ENCODE measurements at places on chromosomes 6 and 20.

DNA sequence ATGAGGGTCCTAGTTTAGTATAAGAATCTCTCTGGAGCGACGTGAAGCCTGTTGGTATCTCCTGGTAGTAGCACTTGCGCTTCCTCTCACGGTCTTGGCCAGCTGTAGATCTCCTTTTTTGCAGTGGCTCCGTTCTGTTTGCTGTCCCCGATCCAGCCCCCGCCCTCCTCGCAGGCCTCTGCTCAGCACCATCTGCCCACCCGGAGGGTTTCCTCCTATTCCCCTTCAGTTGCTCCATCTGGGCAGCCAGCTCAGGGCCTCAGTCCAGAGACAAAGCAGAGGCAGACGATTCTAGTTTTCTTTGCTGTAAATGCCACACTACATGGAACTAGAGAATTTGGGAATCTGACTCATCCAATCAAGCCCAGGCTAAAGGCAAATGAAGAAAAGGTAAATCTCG is 126.6 kb downstream of the TIAM2 start:
- no peak for DNase-seq

DNA sequence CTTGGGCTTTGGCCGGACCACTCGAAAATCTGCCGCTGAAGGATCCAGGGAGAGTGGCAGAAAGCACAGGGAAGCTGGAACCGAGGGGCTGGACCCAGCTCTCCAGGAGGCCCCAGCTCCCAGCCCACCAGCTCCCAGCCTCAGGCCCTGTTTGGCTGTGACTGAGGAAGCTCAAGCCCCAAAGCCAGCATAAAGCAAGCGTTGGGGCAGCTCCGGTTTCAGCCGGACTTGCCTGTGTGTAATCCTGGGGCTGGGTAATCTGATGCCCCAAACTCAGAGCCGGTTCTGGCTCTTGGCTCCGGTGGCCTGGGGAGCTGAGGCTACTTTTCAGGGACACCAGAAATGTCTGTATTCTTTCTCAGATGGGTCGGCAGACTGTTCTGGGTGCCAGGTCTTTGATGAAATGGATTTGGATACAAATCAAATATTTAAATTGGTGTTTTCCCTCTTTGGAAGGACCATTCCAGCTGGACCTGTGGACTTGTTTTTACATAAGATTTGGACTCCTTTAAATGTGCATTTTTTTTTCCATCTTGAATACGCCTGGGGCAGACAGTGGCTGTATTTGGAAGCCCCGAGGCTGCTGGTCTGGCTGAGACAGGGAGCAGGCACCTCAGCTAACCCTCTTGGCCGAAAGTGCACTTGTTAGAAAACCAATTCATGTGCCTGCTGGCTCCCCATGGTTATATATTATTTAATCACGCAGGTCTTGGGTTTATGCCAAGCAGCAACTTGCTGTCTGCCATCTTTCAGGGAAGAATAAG is 29.7 kb downstream of the RPP40 start:
- no peak for DNase-seq

GRCh38 chr6:34656378-34657036 is 40.1 kb downstream of the ILRUN start:
- DNase-seq = no peak

GRCh38 chr20:59933849-59934585 is 580 bp upstream of the SYCP2 start:
- peak; percentile 21 for DNase-seq

- DNase-seq = no peak
Measured at GRCh38 chr20:46334303-46334904, 26.1 kb upstream of the CDH22 start.

DNA sequence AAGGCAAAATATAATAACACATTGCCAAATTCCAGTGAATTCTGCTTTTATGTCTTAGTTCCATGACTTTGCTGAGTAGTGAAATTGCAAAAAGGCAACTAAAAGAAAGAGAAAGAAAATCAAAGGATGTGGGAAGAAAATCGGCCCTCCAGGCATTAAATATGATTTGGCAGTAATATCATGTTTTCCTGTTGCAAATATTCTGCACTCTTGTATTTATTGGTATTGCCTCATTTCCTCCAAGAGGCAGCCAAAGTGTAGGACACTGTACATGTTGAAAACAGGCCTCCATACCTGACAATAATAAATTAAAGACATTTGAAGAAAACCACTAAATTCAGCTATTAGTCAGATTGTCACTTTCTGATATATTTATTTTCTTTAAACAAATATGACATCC is 460.0 kb upstream of the NOX3 start:
- no peak for DNase-seq

DNA sequence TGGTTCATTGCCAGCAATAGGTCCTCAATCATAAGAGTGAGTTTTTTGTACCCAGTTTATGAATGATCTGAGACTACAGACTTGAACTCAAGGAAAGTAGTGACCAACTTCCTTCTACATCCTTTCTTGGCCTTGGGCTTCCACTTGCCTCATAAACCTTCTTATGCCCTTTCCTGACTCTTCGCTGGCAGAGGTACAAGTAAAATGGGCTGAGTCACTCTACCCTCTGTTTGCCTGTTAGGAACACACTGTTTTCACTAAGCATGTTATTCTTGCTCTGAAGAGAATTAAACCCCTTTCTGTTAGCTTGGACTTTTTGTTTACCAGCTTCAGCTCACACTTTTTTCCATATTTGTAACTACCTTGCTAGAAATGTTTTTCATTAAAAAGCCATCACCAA is 74.4 kb downstream of the PKHD1 start:
- DNase-seq = no peak

GRCh38 chr20:12077875-12078274 is 160.2 kb downstream of the BTBD3 start:
- no peak for DNase-seq

DNA sequence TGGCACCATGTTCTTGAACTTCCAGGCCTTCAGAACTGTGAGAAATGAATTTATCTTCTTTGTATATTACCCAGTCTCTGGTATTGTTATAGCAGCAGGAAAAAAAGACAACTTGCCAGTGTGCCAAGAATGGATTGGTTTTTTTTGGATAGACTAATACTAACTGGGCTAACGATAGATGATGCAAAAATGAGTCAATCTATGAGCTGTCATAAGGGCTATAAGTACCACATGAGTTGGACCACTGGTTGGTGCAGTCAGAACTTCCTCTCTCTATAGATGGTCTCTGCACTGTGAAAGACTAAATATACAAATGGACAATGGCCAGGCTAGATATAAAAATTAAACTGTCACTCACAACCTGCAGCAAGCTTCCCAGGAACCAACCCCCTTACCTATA is 87.6 kb upstream of the COL21A1 start:
- no peak for DNase-seq

DNA sequence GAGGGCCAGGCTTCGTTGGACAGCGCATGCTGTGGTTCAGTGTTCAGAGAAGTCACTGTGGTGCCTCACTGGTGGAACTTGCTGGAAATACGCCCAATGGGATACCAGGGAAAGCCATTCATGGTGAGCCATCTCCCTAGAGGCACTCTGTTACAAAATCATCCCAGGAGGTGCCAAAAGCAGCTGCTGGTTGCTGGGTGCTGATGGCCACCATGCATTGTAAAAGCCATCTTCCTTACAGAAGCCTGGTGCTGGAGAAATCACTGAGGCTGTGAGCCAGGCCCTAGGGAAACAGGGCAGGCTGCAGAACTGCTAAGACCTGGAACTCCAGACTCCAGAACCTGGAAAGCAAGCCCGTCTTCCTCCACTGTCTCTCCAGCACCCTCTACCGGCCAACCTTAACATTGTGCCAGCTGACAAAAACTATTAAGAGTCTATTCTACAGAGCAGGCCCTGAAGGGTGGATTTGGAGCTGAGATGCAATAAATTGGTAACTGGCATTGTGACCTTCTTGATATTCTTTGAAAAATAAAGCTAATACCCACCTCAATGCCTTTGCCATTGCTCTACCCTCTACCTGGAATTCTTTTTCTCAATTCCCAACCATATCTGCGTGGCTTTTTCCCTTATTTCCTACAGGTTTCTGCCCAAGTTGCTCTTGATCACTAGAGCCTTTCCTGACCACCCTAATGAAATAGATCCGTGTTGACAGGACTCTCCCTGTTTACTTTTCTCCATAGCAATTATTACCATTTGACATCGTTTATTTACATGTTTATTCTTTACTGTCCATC is 18.5 kb downstream of the SNRPB start:
- peak; percentile 42 for DNase-seq

GRCh38 chr6:22024973-22025467 is 271.8 kb downstream of the PRL start:
- no peak for DNase-seq

DNA sequence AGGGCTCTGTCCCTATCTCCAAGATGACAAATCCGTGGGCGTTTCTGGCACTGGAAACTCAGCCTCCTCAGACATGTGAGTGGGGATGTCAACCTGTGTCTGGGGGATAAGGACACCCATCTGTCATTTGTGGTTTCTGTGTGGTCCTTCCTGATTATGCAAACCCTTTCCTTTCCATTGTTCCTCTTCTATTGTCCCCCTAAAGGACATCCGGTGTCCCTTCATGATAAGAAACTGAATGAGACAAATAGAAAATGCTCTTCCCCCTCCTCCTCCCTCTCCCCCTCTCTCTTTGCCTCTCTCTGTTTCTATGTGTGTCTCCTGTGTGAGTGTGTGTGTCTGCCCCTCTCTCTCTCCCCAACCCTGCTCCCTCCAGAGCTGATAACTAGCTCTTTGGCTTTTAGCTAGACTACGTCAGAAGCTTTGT is 11.5 kb upstream of the GLP1R start:
- no peak for DNase-seq

GRCh38 chr6:129709196-129709768 is 695 bp downstream of the ARHGAP18 start:
- no peak for DNase-seq

DNA sequence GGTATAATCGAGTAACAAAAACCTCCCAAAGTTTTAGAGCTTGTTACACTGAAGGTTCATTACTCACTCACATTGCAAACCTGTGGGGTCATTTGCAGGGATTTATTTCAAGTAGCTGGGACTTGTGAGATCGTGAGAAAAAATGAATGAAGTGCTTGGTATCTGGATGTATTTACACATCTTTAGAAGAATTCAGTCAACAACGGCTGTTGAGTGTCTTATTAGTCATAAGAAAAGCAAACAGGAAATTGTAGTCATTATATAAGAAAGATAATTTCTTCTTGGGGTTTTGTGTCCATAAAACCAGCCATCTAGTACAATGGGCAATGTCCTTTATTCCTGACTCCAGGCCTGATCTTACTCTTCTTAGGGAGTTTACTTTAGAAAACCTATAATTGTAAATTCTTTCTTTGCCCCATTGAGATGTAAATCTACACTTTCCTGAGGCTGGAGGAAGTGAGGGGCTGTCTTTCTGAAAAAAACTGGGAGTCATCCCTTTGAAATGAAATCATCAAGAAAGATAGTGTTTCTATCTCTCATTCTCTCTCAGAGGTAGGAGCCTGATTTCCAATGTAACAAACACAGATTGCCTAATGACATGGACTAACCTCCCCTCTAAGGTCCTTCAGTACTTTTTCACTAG is 202.5 kb upstream of the ASCC3 start:
- no peak for DNase-seq

GRCh38 chr6:54874349-54875048 is 27.9 kb downstream of the FAM83B start:
- no peak for DNase-seq

DNA sequence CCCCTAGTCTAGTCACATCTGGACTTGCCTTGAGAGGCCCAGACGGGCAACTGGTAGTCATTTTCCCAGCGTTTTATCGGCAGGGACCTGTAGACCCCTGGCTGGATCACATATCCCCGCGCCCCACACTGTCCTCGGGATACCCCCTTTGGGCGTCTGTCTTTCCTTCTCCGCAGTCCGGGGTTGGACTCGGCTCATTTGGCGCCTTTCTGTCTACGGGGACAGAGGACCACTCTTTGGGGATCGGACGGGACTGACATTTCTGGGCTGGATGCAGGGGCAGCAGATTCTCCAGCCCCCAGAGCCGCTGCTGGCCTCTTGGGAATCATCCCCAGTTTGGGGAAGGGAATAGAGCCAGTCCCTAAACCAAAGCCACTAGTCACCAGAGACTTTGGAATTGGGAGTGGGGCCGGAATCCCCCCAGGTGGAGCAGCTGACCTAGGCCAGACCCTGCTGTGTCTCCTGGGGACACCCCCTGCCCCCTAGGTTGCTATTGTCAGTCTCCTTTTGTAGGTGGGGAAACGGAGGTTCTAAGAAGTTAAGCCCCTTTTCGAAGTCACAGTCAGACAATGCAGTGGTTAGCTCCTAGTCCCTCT is 734 bp downstream of the FAM110A start:
- DNase-seq = no peak

DNA sequence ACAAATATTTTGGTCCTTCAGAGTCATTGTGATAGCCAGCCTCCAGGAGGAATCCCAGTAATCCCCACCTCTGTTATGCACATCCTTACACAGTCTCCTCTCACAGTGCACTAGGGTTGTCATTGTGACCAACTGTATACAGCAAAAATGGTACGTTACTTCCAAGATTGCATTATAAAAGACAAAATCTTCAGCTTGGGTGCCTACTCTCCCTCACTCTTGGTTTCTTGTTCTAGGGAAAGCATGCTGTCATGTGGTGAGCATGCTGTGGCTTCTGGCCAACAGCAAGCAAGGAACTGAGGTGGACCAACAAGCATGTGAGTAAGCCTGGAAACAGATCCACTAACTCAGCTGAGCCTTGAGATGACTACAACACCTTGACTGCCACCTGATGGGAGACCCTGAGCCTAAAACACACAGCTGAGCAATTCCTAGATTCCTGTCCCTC is 130.1 kb upstream of the DST start:
- DNase-seq = no peak

GRCh38 chr6:90468080-90468479 is 118.8 kb downstream of the MAP3K7 start:
- no peak for DNase-seq

DNA sequence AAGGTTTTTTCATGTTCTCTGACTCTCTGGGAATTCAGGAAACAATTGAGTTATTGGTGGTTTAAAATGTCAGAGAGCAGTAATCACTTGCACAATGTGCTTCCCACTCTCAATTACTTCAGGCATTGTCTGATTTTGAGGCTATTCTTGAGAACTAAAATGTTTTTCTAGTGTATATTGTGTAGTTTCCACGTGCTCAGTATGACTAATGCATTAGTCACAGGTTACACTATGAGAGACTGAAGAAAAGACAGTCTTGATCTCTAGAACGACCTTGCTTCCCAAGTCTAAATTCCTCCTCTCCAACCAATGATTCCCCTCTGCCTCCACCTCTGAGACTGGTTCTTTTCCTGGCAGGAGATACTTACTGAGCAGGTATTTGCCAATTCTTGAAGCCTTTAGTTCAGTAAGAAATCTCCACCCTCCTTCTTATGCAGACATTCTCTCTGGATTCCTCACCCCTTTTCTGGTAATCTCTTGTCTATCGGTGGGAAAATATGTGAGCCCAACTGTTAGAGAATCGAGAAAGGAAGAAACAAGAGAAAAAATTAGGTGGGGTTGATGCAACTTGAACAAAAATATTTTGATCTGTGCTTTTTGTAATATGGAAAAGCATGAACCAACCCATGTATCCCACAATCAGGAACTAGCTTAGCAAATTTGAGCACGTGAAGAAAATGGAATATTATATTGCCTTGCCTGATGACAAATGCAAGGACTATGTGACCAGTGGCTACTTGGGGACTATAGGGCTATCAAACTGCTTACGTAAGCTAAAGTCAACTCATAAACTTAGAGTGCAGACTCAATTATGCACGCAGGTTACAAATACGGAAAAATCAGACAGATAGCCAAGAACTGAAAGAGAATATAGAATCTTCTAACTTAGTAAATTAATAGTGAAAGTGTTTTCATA is 61.1 kb upstream of the SLC22A16 start:
- no peak for DNase-seq

Measured in activated CD8-positive, alpha-beta memory T cell treated with anti-CD3 and anti-CD28 coated beads for 1 hour (primary cell).